ENCODE measurements at places on chromosomes 12 and 14. TPM values are rescaled to one million over a fixed set of nuclear protein-coding genes. Genes with fewer than 3 reads are reported as not detected.

DNA sequence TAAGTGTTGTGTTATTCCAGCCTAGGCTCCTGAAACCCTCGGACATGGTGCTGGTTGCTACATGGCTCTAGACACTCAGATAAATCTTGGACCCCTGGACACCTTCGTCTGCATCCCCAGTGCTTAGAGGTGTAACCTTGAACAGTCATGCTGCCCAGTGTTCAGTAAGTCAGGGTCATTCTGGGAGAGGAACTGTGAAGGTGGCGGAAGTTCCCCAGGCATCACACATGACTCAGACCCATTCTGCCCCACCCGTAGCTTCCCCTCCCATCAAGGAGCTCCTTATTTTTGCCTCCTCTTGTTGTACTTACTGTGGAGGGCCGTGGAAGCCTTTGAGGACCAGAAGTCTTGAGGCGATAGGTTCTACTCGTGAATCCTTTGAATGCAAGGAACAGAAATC lies 18.1 kb upstream of the SSPN start:
- DNase-seq: peak; percentile 56

DNA sequence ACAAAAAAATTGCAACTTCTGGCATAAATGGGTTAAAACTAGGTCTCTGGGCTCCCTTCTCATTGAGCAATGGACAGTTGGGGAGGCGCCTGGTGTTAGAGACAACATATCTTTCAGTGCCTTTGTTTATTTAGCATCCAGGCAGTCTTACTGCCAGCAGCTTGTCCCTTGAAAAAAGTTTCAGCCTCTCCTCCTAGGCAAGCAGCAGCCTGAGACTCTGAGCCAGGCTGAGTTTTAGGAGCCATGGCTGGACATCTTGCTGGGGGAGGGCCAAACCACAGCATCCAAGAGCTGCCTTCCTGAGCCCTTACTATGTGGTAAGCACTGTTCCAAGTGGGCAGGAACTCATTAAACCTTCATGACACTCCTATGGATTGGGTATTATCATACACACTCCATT lies 10.1 kb upstream of the JDP2 start:
- DNase-seq: no peak

KCNK10 gene
- total RNA-seq: 1.7 TPM

- no peak for DNase-seq
Measured at GRCh38 chr12:106498056-106498455, 84.7 kb upstream of the RFX4 start.

- DNase-seq: peak; percentile 78
Measured at GRCh38 chr14:49972823-49973222, 79.9 kb downstream of the ARF6 start.

DNA sequence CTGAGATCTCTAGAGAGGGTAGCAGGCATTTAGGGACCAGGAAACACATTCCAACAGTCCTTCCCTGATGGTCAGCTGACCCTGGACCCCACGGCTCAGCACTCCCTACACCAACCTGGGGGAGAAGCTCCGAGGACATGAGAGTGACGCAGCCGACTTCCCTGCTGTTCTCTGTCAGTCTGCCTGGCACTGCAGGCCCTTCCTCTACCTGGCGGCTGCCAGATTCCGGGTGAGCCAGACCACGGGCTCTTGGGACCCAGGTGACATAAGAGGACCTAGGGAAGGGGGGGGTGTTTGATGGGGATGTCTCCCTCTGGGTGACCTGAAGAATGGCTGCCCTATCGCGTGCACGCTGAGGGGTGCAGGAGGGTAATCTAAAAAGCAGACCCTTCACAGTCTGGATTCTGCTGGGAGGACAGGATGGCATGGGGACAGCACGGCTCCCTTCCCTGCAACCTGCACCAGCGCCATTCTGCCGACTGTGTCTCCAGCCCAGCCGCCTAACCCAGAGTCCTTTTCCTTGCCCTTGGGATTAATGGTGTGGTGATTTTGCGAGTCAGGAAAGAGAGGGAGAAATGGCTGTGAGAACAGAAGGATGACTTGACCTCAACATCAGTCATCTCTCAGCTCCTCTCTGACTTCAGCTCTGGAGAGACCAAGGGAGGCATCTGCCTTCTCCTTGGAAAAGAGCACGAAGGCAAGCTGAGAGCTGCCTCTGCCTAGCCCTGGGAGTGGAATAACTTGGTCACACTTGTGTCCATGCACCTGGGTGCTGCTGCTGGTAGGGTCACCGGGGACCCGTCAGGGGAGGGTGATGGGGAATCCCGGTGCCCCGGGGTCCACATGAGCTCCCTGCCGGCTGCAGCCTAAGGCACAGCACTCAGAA lies 158.5 kb downstream of the CALM1 start:
- no peak for DNase-seq
